ENCODE measurements at places on chromosomes 5 and 9.
A peak's percentile ranks its signal among the peaks of the same experiment; 100 is the strongest.

DNA sequence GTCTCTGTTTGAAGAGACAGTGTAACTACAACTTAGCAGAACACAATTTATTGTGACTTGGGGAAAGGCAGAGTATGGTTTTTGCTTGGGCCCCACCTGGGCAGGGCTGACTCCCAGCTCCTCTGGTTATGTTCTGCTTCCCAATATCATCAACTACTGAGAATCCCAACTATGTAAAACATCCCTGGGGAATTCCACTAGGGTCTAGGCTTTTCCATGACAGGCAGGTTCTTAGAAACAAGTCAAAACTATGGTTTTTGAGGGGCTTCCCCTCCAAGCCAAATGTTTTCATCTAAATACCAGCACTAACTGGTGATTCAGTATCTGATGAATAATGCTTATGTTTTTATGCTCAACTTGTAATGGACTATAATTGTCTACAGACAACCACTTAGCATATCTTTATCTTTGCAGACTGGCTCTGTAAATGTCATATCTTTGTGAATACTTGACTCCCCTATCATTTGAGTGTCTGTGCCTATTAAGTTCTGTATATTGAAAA is 409.5 kb downstream of the PDE4D start:
- peak; percentile 84 for DNase-seq

- no peak for DNase-seq
Observed at GRCh38 chr9:129665814-129666520, 520 bp downstream of the PRRX2 start.

GRCh38 chr9:132988244-132989013 is 9.9 kb downstream of the GFI1B start:
- DNase-seq: no peak

GRCh38 chr5:181127907-181128626 is 2.9 kb downstream of the OR2V1 start:
- DNase-seq: no peak

- DNase-seq: peak; percentile 43
Observed at GRCh38 chr5:99607124-99607523, 678.3 kb upstream of the CHD1 start.

- no peak for DNase-seq
Observed at GRCh38 chr9:119861842-119862241, 492.6 kb upstream of the BRINP1 start.

DNA sequence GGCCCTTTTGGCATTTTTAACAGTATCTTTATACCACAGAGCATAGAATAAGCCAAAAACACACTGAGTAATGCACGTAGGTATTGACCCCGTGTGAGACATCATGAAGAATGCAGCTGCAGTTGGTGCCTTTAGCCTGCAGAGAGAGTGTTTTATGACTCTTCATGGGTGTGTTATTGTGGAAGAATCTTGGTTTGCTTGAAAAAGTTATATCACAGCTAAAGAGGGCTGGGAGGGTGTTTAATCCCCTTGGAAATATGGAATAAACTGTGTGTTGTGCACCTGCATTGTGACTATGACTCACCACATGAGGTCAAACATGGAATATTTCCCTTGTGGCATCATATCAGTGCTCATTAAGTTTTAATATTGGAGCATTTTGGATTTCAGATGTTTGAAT is 458.7 kb downstream of the CDH9 start:
- no peak for DNase-seq

DNA sequence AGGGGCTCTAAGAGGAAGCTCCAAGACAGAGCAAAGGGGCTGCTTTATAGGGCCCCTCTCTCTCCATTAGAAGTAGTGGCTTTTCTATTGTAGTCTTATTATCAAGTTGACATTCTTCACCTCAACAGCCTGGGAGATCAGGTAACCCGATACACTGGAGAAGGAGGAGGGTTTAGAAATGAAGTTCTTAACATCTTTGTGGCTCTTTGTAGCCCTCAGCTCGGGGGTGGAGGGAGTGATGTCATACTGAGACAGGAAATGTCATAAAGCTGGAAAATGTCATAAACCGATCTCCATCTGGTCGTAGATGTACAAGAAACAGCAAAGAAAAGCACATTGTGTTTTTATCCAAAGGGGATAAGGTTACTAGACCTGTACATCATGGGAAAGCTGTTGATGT is 17.9 kb downstream of the PDZD2 start:
- no peak for DNase-seq

DNA sequence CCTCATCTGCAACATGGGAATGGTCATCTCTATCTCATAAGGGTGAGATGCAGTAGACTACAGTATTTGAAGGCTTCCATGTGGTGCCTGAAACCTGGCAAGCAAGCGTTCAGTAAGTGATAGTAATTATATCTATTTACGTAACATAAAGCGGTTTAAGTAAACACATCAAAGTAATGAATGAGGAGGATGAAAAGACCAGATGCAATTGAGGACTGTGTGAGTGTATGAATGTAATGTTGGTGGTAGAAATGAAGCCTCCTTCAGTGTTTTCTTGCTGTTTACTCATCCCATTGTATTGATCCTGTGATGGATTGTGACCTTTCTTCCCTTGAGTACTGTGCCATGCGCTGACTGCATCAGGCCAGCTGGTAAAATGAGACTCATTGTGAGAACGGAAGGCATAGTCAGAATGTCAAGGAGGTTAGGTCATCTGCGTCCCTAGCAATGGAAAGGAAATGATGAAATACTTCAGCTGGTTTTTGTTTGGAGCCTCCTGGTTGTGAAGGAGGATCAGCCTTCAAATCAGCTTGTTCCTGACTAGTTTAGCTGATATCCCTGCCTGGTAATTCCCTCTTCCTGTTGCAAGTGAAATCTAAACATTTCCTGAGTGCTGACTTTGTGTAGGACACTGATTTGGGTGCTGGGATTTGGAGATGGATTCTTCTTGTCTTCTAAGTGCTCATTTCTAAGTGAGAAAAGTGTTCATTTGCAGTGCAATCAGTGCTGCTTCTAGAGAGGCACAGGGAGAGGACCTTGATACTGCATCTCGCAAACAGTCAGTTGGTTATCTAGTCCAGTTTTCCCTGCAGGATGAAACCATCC is 35.6 kb downstream of the TNFSF8 start:
- peak; percentile 95 for DNase-seq

DNA sequence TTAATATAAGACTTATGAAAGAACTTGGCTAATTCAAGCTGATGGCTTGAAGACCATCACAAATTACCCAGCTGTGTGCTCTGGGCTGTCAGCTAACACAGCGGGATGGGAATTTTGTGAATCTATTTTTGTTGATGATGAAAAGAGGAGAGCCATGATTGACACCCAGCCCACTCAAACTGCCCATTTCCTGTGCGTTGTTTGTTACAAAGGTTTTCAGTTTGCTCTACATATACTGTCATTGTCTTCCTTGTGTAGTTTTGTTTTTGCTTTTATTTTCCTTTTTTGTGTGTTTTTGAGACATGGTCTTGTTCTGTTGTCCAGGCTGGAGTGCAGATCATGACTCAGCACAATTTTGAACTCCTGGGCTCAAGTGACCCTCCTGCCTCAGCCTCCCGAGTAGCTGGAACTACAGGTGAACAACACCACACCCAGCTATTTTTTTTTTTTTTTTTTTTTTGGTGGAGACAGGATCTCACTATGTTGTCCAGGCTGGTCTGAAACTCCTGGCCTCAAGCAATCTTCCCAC is 400.3 kb downstream of the ICE1 start:
- no peak for DNase-seq

GRCh38 chr9:37949576-37949975 is 45.6 kb upstream of the SLC25A51 start:
- peak; percentile 79 for DNase-seq

GRCh38 chr9:124366476-124367220 is 48.6 kb downstream of the PSMB7 start:
- peak; percentile 64 for DNase-seq

- peak; percentile 48 for DNase-seq
Observed at GRCh38 chr5:153546566-153546965, 56.1 kb downstream of the GRIA1 start.

GRCh38 chr5:72649449-72649848 is 142.2 kb upstream of the ZNF366 start:
- no peak for DNase-seq

- peak; percentile 75 for DNase-seq
Observed at GRCh38 chr9:32395510-32396216, 11.2 kb downstream of the ACO1 start.

- peak; percentile 31 for DNase-seq
Observed at GRCh38 chr9:4967523-4967922, 17.5 kb upstream of the JAK2 start.

GRCh38 chr5:77774981-77775789 is 954 bp downstream of the TBCA start:
- DNase-seq: no peak

- DNase-seq: no peak
Observed at GRCh38 chr9:28086881-28087280, 513.6 kb upstream of the C9orf72 start.

- DNase-seq: no peak
Observed at GRCh38 chr5:10192309-10192708, 57.4 kb downstream of the ATPSCKMT start.

- DNase-seq: peak; percentile 17
Observed at GRCh38 chr9:8489835-8490234, 690.3 kb upstream of the DMAC1 start.

DNA sequence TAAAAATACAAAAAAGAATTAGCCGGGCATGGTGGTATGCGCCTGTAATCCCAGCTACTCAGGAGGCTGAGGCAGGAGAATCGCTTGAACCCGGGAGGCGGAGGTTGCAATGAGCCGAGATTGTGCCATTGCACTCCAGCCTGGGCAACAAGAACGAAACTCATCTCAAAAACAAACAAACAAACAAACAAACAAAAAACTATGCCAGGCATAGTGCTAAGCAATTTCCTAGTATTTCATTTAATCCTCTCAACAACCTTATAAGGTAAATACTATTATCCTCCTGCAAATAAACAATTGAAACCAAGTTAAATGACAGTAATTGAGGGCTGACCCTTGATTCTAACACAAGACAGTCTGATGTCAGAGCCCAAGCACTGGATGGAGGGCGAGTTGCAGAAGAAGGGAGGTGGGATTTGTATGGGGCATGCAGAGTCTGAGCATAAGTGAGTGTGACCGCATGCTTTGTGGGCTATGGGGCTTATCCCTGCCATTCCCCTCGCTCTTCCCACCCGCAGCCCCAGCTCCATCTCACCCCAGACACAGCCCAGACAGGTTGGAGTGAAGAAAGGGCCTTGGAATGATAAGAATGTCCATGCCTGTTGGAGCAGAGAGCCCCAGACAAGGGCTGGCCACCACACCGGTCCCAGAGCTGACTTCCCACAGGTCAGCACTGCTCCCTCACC is 24.3 kb upstream of the RPS14 start:
- peak; percentile 93 for DNase-seq

DNA sequence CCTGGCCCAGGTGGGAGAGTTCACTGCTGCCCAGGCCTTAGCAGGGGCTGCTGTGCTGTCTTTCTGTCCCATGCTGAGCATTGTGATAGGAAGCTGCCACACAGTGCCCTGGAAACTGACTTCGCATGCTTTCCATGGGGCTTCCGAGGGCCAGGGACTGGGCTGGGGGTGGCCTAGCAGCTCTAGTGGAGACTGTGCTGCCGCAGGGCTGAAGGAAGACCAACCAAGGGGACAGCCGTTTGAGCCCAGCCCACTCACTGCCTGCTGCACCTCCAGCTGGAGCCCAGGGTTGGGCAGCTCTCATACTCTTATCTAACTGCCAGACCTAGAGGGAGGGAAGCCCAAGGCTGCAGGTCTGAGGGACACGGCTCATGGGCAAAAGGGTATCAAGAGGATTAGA is 79.2 kb downstream of the RGS3 start:
- DNase-seq: no peak

DNA sequence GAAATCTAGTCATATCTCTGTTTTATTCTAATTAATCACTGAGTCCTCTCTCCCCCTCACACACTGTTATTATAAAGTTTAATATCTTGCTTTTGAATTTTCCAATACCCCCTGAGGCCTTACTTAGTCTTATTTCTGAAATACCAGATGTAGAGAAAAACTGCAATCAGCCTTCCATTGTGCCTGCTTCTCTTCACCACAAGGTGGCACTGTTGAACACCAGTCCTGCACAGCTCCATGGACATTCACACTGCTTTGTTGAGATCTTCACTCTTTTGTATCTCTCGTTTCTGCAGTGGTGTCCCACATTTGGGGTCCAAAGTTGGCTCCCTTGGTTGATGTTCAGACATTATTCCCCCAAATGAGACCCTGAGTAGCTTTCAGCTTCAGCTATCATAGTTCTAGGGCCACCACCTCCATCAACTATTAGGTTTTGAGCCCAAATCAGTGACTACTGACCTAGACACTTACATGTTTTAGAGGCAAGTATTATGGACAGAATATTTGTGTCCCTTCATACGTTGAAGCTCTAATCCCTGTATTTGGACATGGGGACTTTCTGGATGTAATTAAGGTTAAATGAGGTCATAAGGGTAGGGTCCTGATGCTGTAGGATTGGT is 24.3 kb downstream of the BOD1 start:
- no peak for DNase-seq

DNA sequence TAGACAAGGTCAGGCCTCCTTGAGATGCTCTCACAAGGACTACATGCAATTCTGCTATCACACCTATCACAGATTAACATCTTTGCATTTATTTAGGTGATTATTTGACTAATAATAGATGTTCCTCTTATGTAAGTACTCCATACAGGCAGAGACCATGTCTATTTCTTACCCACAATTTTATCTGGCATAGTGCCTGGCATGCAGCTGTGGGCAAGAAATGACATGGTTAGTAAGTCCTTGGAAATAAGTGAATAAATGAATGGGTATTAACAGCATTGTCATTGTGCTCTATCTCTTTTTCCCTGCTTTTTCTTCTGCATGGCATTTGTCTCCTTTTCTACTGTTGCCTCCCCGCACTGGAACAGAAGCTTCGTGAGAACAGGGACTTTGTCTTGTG is 49.4 kb downstream of the SLC22A5 start:
- no peak for DNase-seq

DNA sequence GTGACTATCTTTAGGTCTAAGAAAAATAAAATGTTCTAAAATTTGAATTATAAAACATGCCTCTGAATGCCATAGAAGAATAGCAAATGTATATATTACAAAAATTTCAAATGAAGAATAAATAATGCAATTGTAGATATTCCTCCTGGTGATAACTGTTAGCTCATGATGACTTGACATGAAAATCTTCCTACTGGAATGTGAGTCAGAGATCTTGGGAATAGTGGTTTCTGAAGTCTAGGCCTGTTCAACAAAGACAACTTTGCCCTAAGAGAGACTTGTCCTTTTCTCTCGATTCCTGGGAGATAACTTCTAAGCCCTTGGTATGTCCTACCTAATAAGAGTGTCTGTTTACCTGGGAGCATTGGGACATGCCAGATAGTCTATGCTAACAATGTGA is 746.3 kb upstream of the RIOK2 start:
- DNase-seq: peak; percentile 20

DNA sequence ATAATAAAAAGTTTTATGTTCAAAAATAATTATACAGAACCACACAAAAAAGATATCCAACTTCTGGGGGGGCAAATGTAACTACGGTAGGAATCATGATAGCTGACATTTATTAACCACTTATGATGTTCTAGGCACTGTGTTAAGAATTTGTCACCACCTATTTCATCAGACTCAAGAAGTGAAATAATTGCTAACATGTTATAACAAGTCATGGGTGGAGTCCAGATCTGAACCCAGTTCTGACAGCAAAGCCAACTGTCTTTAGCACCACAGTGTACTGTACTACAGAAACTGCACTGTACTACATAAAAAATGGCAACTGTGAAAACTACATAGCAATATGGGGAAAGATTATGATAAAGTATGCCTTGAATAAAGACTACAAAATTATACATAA is 3.0 kb upstream of the SAP30L start:
- no peak for DNase-seq

- DNase-seq: no peak
Observed at GRCh38 chr5:83433891-83434290, 37.7 kb upstream of the VCAN start.

GRCh38 chr9:37370282-37370681 is 52.2 kb upstream of the GRHPR start:
- DNase-seq: no peak

- DNase-seq: no peak
Observed at GRCh38 chr5:148808864-148809642, 17.4 kb upstream of the ADRB2 start.
